ENCODE measurements at places on chromosomes 13 and 19. TPM values are rescaled to one million over a fixed set of nuclear protein-coding genes. Genes with fewer than 3 reads are reported as not detected.

The TMPRSS9 gene
- not detected for total RNA-seq

The ZIC2 gene
- total RNA-seq: not detected

The TMED1 gene
- total RNA-seq: 55.0 TPM

The DENND1C gene
- total RNA-seq: not detected

The HPN gene
- total RNA-seq: not detected

The SLC46A3 gene
- total RNA-seq: 3.7 TPM

The KCNC3 gene
- total RNA-seq: under 0.01 TPM

The SYT3 gene
- 0.19 TPM for total RNA-seq
